Naive B cell (primary cell): ENCODE measurements at places on chromosomes 12 and 14.

- DNase-seq: no peak
Measured at GRCh38 chr14:66111891-66112290, 374.3 kb upstream of the CCDC196 start.

- no peak for DNase-seq
Measured at GRCh38 chr14:68363466-68363842, 429.4 kb downstream of the ZFP36L1 start.

DNA sequence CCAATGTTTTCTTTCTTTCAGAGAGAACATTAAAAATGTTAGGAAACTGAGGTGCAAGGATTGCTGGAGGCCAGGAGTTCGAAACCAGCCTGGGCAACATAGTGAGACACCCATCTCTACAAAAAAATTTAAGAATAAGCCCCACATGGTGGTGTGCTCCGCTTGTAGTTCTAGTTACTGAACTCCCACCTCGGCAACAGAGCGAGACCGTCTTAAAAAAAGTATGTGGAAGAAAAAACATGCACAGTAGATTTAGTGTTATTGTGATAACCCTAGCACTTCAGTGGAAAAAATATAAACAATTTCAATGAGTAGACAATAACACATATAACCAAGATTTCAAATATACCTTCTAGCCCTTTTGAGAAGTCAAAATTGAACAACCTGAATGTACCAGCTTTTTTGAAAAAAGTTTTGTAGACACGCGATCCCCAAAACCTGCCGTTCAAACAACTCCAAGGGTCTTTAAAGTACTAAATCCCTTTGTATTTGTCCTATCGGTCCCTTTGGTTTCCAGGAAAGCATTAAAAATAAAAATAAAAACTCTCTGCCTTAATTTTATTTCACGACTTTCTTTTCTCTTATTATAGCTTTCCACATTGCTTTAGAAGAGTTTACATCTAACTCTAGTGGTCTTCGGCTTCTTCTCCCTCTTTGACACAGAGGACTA lies 1.0 kb upstream of the ANO6 start:
- DNase-seq: no peak

- DNase-seq: no peak
Measured at GRCh38 chr12:98845957-98846356, 200.9 kb downstream of the APAF1 start.
